Sigmoid colon (tissue), 7 donors: ENCODE measurements at places on chromosomes 2 and 18.

DNA sequence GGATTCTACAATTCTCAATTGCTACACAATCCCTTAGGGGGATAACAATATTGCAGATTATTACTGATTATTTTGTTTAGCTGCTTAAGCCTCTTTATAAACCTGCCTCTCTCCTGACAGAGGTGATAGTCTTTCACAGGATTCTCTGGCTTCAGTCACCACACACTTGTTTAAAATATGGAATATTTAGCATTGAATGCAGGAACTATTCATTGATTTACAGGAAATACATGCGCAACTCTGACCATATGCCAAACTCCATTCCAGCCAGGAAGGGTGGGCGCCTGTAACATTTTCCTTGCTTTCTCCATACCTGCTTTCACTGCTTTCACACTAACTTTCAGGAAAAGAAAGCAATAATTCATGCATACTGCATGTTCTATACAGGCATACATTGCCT is 44.8 kb upstream of the ARHGAP15 start:
- no peak for DNase-seq

- no peak for DNase-seq
These were observed 57.7 kb downstream of the METTL4 start for GRCh38 chr18:2513616-2514015.

DNA sequence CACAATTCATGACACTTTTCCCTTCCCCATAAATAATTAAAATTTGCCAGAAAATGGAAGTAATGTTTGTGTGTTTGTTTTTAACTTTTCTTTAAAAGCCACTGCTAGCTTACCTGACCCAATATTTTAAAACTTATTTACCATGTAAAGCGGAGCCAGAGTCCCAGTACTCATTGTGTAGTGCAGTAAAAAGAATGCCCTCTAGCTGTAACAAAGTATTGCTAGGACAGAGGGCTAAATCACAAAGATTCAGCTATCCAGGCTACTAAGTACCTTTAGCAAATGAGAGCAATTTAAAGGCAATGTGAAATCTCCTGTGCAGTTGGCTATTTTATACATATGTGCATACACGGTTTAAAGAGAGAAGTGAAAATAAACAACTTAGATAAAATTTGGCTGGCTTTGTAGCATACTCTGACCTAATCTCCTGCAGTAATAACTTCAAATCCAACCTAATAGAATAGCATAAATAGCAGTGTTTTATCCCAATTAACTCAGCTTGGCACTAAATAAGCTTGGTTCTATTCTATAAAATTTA is 997.4 kb upstream of the PIK3C3 start:
- DNase-seq, result no peak

DNA sequence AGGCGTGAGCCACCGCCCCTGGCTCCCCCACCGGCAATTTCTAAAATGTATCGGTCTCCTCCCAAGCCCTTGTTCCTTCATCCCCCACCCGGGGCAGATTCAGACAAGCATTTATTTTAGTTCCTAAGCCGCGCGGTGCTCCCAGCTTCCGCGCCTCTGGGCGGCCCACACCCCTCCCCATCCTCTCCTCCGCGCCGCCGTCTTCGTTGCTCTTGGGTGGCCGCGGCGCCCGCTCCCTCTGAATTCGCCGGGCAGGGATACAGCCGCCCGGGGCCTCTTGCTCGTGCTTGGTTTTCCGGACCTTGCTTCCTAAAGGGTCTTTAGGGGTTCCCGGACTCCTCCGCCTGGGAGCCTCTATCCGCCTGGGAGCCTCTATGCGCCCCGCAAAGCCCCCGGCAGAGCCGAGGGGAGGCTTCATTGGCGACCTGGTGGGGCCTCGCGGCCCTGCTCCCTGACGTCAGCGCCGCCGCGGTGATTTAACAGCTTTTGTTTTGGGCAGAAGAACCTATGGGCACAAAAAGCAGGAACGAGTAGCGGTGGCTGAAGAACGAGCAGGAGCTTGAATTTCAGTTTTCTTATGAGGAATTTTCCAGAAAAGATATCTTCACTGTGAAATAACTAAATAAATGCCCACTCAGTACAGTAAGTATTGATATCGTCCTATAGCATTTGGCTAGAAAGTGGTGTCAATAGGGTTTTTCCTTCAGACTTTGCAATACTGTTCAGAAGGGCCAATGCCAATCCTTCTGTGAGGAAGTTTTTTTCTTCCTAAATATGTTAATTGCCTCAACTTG is 37.3 kb downstream of the PRKRA start:
- DNase-seq, result peak; percentile 89

DNA sequence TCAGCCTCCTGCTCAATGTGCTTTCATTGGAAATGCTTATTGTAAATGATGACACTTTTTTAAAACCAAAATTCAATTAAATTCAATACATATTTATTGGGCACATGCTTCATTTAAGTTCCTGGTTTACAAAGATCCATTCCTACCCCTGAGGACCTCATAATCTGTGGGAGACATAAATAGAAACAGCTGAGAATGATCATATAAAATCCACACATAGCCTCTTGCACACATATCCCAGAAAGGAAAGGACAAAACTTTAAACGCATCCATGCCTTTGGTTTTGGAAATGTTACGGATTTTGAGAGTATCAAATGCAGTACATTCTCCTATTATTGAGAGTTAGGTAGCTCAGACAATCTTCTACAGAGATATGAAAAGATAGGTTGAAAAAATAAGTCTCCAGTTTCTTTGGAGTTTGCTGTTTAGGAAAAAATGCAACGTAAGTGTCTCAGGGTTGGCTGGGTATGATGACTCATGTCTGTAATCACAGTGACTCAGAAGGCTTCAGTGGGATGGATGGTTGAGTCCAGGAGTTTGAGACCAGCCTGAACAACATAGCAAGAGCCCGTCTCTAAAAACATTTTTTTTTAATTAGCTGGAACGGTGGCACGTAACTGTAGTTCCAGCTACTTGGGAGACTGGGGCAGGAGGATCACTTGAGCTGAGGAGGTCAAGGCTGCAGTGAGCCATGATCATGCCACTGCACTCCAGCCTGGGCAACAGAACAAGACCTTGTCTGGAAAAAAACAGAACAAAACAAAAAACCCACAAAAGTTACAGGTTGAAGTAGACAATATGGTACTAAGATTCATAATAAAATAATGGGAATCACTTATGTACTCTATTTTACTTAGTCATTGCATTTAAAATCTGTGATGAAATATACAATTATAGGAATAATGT is 3.9 kb upstream of the PRELID3A start:
- DNase-seq, result no peak

DNA sequence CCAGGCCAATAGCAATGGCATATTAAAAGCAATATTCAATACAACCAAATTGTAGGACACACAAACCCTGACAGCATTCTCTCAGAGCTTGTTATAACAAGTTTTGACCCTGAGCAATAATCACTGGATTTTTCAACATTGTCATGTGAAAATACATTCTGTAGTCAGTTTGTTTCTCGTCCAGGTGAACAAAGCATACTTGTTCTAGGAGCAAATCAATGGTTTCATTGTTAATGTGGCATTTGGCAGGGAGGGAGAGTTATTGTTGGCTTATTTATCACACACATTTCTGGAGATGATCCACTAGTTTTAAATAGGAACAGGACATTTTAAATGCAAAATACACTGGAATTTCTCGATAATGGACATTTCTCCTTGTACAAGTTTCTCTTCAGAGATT is 69.9 kb upstream of the L3MBTL4 start:
- no peak for DNase-seq

DNA sequence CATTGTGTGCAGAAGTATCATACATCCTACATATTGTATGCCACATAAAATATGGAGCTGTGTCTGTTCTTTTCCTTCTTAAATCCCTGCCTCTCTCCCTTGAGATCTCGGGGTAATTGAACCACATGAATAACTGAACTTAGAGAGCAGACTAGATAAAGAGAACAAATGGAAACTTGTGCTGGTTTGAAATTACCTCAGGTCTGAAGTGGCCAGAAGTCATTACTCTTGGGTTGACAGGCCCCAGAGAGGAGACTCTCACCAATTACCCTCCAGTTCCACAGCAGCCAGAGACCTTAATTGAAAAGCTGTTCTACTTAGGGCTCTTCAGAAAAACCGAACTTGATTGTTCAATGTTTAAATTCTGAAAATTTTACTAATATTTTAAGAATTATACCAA is 5.0 kb upstream of the ADAM17 start:
- DNase-seq, result no peak

- no peak for DNase-seq
These were observed 43.2 kb upstream of the SPATS2L start for GRCh38 chr2:200263279-200263678.

GRCh38 chr2:163572850-163573249 is 163.0 kb downstream of the FIGN start:
- no peak for DNase-seq

GRCh38 chr2:78870343-78870967 is 155.0 kb upstream of the REG3G start:
- no peak for DNase-seq

DNA sequence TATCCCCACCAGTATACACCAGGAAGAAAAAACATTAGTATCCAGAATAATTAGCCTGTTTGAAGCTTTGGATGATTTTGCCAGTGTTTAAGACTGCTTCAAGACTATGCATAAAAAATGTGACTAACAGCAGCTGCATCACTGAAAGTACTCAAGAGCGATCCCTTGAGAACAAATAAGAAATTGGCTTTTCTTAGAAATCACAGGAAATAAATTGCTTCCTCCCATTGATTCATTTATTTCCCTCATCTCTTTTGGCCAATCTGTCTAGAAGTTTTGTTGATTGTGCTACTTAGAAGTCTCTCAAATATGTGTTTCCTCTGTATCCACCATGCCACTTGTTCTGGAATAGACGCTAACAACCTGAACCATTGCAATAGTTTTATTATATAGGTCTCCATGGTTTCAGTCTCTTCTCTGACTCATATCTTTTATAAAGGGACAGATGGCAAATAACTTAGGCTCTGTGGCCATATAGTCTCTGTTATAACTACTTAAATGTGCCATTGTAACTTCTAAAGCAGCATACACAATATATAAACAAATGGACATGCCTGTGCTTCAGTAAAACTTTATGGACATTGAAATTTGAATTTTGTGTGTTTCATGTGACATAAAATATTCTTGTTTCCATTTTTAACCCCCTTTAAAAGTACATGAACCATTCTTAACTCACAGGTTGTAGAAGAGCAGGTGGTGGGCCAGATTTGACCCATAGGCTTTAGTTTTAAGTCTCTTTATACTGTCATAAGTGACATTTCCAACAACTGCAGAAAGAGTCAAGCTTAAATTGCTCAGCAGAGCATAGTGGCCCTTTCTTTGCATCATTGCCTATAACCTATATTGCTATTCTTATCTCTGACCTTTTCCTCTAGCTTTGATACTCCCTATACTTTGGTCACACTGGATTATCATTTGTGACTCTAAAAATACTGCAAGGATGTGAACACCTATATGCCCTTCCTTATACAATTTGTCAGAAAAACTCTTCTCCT is 123.9 kb downstream of the MC4R start:
- no peak for DNase-seq

GRCh38 chr2:128714851-128715312 is 396.2 kb upstream of the HS6ST1 start:
- DNase-seq, result no peak

GRCh38 chr2:175840256-175840655 is 161.8 kb downstream of the LNPK start:
- no peak for DNase-seq

GRCh38 chr18:31426871-31427406 is 20.6 kb upstream of the DSG3 start:
- no peak for DNase-seq

- no peak for DNase-seq
These were observed 7.7 kb downstream of the SLC14A1 start for GRCh38 chr18:45731716-45732115.

- no peak for DNase-seq
These were observed 52.1 kb downstream of the NCK2 start for GRCh38 chr2:105796791-105797190.

GRCh38 chr2:232419245-232420072 is 12.8 kb downstream of the ALPG start:
- DNase-seq, result peak; percentile 46

DNA sequence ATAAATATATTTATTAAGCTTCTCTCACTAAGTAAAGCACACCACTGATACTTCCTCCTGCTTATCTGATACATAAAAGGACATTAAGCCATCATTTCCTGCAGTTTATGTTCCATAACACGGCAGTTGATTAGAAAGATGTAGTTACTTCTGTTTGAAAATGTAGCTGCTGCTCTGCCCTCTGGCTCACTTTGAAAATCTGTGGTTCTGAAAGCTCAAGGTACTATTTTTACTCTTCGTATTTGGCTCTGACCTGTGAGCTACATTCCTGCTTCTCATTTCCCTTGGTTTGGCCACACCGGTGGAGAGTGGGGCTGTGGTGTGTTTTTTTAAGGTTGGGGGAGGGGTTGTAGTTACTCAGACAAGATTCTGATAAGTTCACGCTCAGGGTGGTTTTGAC is 12.8 kb upstream of the TTN start:
- no peak for DNase-seq

DNA sequence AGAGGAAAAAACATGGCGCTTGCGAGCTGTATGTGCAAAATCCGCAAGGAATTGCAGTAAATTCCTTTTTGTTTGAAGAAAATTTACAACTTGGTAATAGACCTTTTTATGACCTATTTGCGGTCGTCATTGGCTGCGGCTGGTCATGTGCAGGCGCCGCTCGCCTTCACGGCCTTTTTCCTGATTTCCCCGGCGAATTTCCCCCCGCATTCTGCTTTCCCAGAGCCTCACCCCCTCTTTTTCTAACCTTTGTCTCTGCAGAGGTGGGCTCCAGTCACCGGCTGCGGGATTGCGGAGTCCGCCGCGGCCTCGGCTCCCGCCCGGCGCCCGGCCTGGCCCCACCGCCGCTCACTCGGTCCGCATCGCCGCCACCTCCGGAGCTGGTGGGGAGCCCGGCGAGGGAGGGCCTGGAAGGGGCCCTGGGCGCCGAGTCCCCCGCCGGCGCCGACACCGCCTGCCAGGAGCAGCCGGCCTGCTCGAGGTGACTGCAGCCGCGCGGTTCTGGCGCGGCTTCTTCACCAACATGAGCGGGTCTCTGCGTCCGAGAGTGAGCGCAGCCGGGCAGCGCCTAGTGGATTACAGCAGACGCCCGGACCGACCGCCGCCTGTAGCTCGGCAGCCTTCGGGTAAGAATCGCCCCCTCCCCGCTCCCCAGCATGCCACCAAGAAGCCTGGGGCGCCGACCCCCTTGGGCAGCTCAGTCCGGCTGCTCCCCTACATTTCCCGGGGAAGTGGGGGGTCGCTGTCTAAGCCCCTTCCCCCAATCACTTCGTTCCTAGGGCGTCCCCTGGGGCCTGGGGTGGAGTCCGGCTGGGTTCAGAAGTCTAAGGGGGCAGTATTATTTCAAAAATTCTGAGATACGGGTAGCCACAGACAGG is 7.1 kb downstream of the HOXD8 start:
- DNase-seq, result peak; percentile 78

GRCh38 chr2:144753416-144753815 is 233.5 kb upstream of the ZEB2 start:
- no peak for DNase-seq
